ENCODE measurements at places on chromosomes 1 and 21.
A peak's percentile ranks its signal among the peaks of the same experiment; 100 is the strongest.

DNA sequence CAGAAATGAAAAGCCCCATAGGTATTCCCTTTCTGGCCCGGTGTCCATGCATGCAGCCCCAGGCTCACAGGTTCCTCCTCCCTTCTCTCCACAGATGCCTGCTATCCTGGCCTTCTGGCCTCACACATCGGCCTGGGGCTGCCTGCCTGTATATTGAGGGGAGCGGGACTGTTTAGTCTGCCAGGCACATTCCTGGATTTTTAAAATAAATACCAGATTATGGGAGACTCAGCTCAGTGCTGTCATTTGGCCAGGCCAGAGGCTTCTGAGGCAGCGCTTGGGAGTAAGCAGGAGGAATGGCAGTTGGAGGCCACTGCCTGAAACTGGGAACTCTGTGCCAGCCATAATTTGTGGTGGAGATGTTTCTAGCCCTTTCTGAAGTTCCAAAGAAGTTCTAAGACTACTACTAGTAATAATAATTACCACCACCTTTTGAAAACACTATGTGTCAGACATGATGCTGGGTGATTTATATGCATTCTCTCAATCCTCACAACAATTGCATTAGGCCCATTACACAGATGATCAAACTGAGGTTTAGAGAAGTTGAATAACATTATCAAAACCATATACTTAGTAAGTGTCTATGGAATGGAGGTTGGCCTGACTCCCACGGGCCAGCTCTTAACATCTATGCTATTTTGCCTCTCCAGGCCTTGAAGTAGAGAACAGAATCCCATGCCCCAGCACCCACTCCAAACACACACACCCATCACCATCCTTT is 107.6 kb downstream of the PLXNA2 start:
- no peak for DNase-seq

DNA sequence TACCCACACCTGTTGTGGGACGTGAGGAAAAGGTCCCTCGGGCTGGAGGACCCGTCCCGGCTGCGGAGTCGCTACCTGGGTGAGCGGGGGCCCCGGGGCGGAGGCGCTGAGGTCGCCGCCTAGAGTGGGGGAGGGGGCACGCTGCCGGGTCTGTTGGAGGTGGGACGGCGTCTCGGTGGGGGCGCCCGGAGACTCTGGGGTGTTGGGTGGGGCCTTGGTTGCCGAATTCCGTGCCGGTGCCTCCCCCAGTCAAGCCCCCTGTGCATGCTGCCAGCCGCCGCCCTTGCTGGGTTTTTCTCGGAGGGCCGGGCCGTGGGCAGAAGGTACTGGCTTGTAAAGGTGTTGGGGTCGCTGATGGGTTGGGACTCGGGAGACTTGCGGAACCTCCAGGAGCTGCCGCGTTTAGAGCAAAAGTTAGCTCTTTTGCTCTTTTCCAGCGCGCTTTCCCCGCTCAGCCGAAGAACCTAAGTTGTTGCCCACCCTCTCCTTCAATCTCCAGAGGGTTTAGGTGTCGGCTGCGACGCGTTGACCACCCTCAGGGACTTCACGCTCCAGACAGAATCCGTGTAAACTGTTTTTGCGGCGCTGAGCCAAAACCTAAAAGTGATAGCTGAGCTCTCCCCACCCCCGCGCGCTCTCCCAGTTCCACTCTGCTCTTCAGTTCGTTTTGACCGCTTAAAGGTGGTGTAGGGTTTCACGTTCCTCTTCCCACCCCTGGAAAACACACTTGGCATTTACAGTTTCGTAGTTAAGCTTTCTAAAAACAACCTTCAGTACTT is at the start of gene MPC2:
Gene MPC2 (minus strand): TSS at position 143 of the 779 bp plus-strand sequence. CDS start 1,231 bp downstream, outside the sequence.
- peak; percentile 53 for DNase-seq

DNA sequence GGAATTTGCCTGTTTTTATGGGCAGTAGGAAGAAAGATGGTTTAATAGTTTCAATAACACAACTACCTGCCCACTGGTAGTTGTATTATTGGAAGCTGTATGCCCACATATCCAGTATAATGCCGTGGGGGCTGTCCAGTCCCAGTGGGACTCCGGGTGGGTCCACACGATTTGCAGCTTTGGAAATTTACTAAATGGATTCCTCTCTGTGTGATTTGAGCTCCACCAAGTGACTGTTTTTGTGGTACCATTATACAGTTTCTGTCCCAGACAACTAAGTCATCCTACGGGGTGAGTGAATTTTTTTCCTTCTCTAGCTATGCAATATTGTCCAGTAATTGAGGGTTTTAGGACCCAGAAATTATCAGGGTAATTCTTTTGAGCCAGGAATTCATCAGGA is 86.8 kb downstream of the PLA2G4A start:
- DNase-seq: no peak

DNA sequence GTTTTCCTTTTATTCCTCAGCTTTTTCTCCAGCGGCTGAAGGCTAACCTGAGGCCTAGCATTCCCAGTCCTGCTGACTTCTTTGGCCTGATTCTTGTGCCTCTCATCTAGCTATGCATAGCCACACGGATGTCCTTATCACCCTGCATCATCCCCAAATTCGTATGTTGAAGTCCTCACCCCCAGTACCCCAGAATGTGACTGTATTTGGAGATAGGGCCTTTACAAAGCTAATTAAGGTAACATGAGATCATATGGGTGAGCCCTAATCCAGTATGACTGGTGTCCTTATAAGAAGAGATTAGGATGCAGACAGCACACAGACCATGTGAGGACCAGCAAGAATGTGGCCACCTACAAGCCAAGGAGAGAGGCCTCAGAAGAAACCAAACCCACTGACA is 44.6 kb downstream of the CDCP2 start:
- no peak for DNase-seq

DNA sequence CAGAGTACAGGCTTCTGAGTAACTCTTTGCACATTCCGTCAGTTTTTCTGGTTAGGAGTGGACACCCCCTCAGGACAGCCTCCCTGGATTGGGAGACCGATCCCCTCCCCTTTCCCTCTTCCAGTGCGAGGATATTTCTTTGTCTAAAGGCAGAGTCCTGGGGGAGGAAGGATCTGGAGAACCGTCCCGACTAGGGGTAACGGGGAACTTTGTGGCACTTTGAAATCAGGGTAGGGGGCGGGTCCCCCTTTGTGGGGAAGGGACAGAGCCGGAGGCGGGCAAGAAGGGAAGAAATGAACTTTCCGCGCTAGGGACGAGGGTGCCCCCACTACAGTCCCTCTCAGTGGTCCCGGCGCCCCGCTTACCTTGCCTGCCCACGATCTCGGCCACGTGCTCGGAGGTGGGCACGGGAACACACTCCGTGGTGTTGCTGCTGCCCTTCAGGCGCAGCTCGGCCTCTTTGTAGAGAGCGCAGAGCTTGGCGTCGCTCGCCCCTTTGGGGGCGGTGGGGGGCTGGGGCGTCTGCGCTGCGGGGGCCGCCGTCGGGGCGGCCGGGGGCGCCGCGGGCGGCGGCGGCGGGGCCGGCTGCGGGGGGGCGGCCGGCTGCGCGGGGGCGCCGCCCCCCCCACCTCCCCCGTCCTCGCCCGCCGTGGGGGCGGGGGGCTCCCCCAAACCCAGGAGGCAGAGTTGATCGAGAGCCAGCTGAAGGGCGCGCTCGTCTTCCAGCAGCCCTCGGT is 917 bp downstream of the MEX3A start:
- no peak for DNase-seq

DNA sequence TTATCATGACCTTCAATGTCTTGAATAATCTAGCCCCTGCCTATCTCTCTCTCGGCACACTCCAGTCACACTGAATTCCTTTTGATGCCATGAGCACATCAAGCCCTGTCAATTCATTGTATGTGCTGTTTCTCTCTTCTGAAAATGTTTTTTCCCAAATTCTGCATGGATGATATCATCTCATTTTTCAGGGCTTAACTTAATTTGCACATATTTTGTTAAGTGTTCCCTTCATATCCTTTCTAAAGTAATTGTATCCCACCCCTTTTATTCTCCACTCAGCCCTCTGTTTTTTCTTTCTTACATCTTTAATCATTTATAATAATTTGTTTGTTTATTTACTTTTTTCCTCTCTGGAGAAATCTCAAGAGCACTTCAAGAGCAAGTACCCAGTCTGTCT is 149.9 kb downstream of the ZNF326 start:
- no peak for DNase-seq

GRCh38 chr1:95311014-95311413 is 77.0 kb downstream of the RWDD3 start:
- DNase-seq: no peak

DNA sequence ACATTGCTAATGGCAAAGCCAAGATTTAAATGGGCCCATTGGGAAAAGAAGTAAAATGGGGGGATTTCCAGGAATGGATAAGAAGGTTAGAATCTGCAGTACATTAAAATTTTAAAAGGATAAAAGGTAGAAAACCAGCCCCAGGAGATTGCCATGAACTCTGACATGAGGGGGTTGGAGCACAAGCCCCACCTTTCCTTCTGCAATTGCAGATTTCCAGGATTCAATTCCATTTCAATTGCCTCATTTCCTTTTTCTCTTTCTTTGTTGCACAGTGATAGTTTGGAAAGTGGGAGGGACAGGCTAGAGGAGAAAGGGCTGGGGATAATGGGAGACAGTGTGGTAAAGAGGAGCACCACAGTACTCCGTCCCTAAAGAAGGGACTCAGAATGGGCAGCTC is 238.5 kb upstream of the RAB4A start:
- DNase-seq: no peak

DNA sequence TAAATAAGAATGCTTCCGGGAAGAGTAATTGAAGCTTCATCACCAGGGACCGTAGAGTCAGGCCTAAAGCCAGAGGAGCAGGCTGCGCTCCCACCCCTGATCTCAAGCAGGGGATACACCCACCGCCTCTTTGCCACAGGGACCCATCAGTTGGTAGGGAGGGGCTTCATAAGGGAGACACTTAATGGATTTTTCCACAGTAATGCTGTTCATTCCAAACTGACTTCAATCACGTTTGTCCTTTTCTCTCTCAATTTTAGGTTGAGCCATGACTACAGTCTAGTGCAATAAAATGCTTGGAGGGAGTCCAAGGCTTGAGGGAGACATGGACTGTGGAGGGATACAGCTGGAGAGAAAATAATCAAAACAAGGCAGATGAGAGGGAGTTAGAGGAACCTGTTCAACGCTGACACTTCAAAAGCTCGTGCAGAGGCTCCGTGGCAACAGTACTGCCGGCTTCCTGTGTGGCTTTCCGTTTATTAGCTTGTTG is 111.5 kb downstream of the SEC16B start:
- DNase-seq: no peak

DNA sequence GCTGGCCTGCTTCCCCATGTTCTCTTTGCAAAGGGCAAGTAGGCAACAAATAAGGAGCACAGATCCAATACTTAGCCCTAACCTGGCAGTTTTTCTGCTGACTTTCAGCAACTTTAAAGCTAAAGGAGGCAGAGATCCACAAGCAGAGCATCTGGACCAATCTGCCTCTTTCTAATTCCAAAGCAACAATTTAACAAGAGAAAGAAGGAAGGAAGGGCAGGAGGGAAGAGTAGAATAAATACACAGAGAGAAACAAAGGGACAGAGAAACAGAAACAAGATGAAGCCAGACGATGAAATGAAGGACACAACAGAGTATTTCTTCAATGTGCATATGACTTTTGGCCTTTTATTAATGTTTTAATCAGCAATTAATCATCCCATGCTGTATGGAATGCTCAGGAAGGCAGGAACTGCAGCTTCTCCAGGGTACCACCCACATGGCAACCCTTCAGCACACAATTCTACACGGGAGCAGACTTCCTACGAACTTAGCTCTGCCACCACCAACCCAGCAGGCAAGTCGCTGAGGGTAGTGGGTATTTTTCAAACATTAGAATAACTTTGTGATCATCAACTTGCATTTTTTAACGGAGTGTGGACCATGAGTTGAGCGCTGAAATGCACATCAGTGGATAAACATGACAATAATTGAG is 15.3 kb downstream of the CLCC1 start:
- no peak for DNase-seq

- no peak for DNase-seq
Measured at GRCh38 chr1:221715321-221716169, 26.3 kb downstream of the DUSP10 start.

DNA sequence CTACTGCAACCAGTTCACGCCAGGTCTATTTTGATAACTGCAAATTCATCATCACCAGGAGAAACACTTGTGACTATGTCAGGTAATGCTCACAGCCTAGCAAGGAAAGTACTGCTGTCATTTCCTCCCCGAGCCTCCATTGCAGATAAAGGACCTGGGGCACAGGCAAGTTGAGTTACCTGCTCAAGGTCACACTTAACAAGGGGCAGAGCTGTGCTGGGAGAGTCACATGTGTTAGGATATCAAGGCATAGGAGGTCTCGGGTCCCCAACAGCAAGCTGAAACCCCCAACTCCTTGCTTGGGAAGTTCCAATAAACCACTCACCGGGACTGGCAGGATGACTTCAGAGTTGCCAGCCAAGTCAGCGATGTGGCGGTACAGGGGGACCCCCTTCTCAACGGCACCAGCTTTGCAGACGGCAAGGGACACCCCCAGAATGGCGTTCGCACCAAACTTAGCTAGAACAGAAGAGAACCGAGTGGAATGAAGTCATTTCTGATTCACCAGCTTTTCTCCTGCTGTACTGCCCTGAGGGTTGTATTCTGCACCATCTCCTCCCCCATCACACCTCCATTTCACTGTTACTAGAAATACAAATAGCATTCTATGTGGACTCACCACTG is 11.6 kb downstream of the ENO1 start:
- no peak for DNase-seq

DNA sequence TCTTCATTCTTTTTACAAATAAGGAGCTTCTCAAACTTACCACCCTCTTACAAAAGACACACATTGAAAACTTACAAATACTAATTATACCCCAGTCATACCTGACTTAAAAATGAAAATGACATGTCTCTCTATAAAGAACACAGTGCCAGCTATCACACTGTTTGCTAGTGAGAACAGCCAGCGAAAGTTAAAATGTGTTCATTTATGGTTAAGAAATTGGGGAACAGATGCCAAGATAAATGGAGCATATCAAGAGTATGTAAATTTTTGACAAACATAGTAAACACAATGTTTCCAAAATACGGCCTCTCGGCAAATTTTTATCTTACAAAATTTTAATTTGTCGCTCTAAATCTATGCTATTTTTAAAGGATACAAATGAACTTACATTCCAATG is 1422.9 kb downstream of the KCNT2 start:
- no peak for DNase-seq

DNA sequence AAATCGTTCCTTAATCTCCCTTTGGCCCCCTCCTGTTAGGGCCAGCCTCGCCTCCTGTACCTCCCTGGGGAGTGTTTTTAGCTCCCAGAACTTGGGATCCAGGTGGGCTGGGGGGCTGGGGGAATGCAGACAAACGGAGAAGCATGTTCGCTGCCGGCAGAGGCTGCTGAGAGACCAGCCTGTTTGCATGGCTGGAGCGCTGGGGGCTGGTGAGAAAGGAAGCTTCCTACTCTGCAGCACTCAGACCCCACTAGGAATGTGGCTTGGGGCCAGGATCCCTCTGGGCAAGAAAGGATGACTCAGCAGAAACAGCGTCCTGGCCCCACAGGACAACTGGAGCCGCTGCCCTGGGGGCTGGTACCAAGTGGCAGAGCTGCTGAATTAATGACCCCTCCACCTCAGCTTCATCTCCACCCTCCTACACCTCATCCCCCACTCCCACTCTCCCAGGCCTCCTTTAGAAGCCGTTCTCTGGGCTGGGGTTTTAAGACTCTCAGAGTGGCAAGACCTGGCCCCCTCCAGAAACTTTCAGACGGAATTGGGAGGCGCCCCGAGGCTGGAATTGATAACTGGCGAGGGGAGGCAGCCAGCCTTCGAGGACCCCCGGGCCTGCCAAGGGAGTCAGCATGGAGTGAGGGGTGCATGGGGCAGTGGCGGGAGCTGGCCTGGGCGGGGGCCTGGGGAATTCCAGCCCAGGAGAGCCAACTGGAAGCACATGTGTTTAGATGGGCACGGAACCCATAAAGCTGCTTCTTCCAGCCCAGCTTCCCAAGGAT is 28.5 kb upstream of the EPS8L3 start:
- DNase-seq: no peak
